ENCODE measurements at places on chromosomes 2 and 18. TPM values are rescaled to one million over a fixed set of nuclear protein-coding genes. Genes with fewer than 3 reads are reported as not detected.

MZT2A gene
- 139 TPM for polyA plus RNA-seq

TRAPPC8 gene
- 21.8 TPM for polyA plus RNA-seq

KLHL14 gene
- polyA plus RNA-seq: not detected

EIF5B gene
- 21.8 TPM for polyA plus RNA-seq

ANKMY1 gene
- 5.5 TPM for polyA plus RNA-seq

PPIL3 gene
- 47.9 TPM for polyA plus RNA-seq

HTR2B gene
- polyA plus RNA-seq: 0.23 TPM

STPG4 gene
- 0.06 TPM for polyA plus RNA-seq

REG1B gene
- polyA plus RNA-seq: not detected

TUBA3D gene
- not detected for polyA plus RNA-seq

PLGLB2 gene
- 0.99 TPM for polyA plus RNA-seq

CLEC4F gene
- polyA plus RNA-seq: not detected

AQP12A gene
- polyA plus RNA-seq: not detected

RAB6C gene
- not detected for polyA plus RNA-seq

CDH19 gene
- not detected for polyA plus RNA-seq

CFC1 gene
- polyA plus RNA-seq: not detected

ZNF521 gene
- polyA plus RNA-seq: 30.2 TPM

HADHB gene
- 62.0 TPM for polyA plus RNA-seq

DIPK1C gene
- not detected for polyA plus RNA-seq

FAM98A gene
- polyA plus RNA-seq: 113 TPM

EFHD1 gene
- 0.36 TPM for polyA plus RNA-seq

GALR1 gene
- not detected for polyA plus RNA-seq

ANKRD29 gene
- polyA plus RNA-seq: 0.07 TPM

ZAP70 gene
- 0.09 TPM for polyA plus RNA-seq

TUBB8B gene
- polyA plus RNA-seq: not detected

AGPS gene
- 5.5 TPM for polyA plus RNA-seq

CHRNA1 gene
- polyA plus RNA-seq: 0.75 TPM

SOX11 gene
- polyA plus RNA-seq: 2.2 TPM

ZC3H8 gene
- 1.6 TPM for polyA plus RNA-seq

NEU4 gene
- polyA plus RNA-seq: not detected

ESPNL gene
- 2.6 TPM for polyA plus RNA-seq

SIX3 gene
- not detected for polyA plus RNA-seq

ZNF396 gene
- 0.26 TPM for polyA plus RNA-seq

ITPRIPL1 gene
- 0.99 TPM for polyA plus RNA-seq

GNLY gene
- polyA plus RNA-seq: not detected

ANKRD39 gene
- 17.0 TPM for polyA plus RNA-seq

GNAL gene
- 0.11 TPM for polyA plus RNA-seq

GAREM2 gene
- polyA plus RNA-seq: 1.8 TPM

TRIM43 gene
- not detected for polyA plus RNA-seq

ABCA12 gene
- polyA plus RNA-seq: not detected

SERPINB13 gene
- polyA plus RNA-seq: not detected

KIAA2012 gene
- 0.04 TPM for polyA plus RNA-seq

RAB1A gene
- polyA plus RNA-seq: 169 TPM

LIMS2 gene
- 17.8 TPM for polyA plus RNA-seq

AGXT gene
- not detected for polyA plus RNA-seq

INHBB gene
- 0.92 TPM for polyA plus RNA-seq

NAT8 gene
- polyA plus RNA-seq: not detected

RNF152 gene
- 7.5 TPM for polyA plus RNA-seq

IL1A gene
- polyA plus RNA-seq: 0.39 TPM

C2orf80 gene
- not detected for polyA plus RNA-seq

MAP3K20 gene
- 27.5 TPM for polyA plus RNA-seq

VWA3B gene
- polyA plus RNA-seq: not detected

KCNF1 gene
- polyA plus RNA-seq: 1.4 TPM

CYS1 gene
- polyA plus RNA-seq: 0.12 TPM

All from IMR-90 (cell line).